Activated effector memory CD4-positive, alpha-beta T cell treated with Interleukin-2 at 50 U/mL for 16 hours (primary cell): ENCODE measurements at places on chromosomes 16 and 17.

DNA sequence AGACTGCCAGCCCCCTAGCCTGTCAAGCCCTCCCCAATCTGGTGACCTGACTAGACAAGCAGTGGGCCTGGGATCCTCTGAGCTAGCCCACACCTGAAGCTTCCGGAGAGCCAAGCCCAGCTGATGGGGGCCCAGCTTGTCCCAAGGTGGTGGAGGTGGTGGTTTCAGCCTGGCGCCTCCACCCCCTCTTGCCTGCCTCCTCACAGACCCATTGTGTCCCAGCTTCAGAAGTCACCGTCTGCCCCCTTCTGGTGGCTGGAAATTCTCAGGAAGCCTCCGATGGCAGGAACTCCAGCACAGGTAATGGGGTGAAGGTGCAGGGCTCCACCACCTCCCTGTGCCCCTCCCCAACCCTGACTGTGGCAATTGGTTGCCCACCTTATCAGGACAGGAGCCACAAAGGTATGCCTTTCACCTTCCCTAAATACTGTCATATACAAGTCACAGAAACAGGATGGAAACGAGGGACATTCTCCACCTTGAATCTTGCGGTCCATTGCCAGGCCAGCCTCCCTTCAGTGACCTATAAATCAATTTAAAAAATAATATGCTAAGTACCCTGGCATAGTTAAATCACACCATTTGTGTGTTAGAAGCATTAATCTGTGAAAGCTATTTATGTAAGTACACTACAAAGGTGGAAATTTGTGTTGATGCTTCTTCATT lies 66.0 kb upstream of the ZNF423 start:
- DNase-seq: peak; percentile 6

GRCh38 chr17:1197781-1198490 lies 18.2 kb upstream of the ABR start:
- peak; percentile 61 for DNase-seq

DNA sequence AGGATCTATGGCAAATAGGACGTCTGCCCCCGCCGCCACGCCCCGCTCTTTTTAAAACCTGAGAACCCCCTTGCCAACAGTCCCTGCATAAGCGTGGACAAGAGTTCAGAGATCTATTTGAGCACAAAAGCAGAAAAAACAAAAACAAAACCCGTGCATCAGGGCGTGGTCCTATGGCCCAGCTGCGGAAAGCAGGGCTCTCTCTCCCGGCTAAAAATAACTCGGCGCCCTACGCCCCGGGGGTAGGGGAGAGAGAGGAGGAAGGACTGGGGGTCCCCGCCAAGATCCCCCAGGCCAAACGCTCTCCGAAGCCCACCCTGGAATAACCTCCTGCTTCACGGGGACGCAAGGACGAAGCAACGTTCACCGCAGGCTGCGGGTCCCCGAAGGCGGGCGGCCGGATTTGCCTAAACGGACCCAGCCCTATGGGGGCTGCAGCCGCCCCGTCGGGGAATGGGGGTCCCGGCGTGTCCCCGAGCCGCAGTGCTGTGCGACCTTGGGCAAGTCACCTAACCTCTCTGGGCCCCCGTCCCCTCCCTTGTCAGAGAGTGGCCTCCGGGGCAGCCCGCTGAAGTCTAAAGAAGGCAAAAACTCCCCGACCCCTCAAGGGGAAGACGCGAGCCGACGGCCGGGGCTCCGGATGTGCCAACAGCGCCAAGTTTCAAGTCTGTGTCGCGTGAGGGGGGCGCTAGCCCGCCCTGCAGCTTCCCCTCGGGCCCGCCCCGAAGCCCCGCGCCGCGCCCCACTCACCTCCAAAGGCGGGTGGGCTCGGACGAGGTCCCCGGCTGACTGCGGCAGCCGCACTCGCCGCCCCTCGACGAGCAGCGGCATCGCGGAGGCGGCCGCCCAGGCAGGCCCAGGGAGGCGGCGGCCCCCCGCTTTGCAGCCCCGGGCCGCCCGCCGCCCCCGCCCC lies 477 bp downstream of the NTAN1 start:
- DNase-seq: no peak

- no peak for DNase-seq
Observed at GRCh38 chr17:1461198-1461944, 5.3 kb upstream of the CRK start.

DNA sequence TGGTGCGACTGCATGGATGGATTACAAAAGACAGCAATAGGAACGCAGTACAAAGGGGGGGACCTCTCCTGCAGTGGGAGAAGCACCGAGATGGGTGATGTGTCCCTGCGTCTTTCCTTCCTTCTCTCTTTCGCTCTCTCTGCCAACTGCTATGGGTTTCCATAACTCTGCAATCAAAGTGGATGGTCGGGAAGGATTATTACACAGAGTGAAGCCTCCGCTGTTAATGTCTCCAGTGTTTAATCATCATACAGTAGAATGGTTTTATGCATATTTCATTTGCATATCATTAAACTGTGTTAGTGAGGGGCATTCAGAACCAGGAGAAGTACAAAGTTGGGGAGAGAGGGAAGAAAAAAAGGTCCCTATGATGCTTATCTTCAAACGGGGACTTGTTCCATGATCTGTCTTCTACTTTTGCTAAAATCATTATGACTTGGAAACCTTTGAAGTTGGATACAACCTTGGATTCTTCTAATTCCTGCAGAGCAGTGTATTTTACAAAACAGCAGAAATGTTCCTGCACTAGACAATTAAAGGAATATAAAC lies 255.9 kb upstream of the PMFBP1 start:
- no peak for DNase-seq

DNA sequence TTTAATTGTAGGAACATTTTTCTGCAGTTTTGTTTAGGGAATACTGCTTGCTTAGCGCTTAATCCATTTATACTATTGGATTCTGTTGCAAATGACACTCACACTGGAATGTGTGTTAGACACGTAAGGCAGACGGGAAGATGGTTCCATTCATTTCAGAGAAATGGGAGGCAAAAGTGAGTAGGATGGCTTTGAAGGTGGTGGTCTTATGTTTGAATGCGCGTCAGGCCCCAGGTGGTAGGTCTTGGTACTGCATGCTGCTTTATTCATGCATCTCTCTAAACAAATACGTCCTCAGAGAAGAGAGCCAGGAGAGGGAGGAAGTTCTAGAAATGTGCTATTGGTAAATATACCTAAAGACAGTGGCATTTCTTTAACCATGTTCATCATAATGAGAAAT lies 997.6 kb upstream of the RBFOX1 start:
- no peak for DNase-seq

DNA sequence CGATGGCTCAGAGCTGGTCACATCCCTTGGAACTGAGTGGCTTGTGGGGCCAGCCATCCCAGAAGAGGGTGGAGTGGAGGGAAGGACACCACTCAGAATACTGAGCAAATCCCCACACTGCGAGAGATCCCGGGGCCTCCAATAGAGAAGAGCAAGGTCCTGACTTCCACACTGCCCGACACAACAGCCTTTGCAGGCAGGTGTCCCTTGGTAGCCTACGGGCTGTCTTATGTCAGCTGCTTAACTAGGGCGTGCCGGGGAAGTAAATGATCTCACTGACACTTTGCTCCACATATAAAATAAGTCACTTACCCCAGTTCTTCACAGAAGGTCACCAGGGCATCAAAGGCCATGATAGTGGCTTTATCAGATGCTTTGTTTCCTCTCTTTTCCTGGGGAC lies 16.1 kb downstream of the RECQL5 start:
- DNase-seq: no peak

DNA sequence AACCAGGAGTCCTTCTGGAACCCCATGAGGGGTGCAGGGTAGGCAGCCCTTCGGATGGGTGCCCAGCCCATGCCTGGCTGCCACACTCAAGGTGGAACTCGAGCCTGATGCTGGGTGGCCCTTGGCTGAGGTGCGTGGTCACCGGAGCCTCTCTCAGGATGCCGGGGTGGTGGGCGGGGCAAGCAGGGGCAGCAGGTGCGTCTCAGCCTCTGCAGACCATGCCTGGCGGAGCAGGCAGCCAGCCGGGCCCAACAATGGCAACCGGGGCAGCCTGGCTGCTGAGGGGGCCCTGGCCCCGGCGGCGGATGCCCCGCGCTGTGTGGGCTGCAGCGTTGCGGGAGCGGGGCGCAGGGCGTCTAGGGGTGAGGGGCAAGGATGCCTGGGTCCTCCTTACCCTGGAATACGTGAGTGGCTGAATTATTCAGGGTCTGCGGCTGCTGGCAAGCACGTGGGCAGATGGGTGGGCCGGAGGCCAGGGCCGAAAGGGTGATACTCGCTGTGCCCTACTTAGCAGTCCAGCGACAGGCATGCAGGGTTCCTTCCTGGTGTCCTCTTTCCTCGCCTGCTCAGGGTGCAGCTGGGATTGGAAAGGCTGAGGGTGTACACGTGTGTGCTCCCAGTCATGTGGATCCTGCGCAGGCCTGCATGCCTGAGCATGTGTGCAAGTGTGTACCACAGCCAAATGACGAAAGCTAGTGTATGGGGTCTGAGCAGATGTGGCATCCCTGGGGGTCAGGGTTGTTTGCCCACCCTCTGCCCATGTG lies 14.6 kb downstream of the MYO15A start:
- no peak for DNase-seq

GRCh38 chr17:68820825-68821481 lies 134.2 kb downstream of the ABCA8 start:
- no peak for DNase-seq

- DNase-seq: no peak
Observed at GRCh38 chr17:21191698-21192097, 22.3 kb downstream of the TMEM11 start.

DNA sequence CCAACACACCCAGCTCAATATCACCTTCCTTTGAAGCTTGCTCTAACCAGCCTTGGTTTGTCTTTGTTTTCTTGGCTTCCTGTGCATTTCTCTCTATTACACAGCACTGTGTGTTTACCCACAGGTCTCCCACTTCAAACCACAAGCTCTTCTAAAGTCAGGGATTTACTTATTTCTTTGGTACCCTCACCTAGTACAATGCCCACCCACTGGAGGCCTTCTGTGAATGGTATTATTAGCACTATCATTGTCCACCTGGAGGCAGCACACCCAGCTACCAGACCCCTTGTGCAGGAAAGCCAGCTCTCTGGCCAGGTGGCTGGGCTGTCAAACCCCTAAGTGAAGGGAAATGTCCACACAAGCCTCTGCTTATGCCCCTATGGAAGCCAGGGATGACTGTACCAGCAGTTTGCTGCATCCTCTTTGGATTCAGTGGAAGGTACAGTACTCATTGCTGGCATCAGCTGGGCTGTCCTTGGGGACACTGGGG lies 9.4 kb upstream of the TOP2A start:
- no peak for DNase-seq

DNA sequence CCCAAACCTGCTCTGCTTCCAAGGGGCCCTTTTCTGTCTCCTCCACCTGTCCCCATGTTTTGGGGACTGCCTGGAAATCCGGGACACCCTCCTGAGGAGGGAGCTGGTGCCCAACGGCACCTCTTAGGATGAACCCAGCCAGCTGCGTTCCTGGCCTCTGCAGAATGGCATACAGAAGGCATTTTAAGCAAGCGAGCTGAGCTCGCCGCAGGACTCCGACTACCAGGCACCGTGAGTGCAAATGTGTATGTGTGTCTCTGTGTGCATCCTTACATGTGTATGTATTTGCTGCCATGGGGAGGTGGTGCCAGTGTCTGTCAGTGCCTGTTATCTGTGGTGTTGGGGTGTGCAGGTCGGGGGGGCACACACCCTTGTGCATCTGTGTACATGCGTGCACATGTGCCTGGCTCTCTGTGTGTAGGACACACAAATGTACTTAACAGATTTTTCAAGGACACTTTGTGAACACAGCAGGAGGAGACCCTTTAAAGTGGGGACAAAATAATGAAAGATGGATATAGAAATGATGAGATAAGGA lies 39.3 kb downstream of the ABAT start:
- no peak for DNase-seq

DNA sequence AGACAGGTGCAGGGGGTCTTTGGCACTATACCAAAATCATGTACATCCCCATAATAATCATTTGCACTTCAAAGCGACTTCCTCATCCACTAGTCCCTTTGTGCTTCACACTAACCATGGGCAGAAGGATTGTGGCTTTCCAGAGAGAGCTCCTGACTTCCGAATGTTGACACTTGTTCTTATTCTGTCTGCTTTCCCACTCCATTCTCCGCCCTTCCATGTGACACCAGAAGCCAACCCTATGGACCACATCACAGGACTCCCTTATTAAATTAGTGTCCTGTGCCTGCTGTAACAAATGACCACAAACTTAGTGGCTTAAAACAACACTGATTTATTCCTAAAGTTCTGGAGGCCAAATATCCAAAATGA lies 91.6 kb downstream of the CMC2 start:
- no peak for DNase-seq

DNA sequence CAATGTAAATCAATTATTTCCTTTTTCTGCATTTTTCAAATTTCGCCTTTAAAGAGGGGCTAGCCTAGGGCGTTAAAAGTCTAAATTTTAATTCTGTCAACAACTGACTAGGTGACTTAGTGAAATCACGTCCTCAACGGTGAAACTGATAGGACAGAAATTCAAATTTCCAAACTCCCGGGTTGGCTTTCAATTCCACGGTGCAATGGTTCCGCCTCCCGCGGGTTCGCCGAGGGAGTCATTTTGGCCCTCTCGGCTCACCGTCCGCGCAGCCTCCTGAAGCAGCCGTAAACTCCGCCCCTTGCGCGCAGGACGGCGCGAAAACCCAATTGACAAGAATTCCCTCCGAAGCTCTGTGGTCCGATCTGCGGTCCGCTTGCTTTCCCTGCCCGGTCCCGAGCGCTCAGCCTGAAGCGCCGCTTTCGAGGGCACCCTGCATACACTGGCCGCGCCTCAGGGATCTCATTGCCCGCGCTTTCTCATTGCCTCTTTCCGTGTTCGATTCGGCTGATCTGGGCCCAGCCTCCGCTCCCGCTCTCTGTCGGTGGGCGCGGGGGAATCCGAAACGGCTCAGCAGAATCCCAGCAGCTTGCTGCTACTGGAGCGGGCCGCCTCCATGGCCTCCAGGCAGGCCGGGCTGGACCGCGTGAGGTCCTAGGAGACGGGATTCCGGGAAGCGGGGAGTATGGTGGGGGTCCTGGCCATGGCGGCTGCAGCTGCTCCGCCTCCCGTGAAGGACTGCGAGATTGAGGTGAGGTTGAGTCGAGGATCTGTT lies at the start of gene ATAD5:
ATAD5 (plus strand) TSS at position 304 of the 775 bp plus-strand sequence; CDS start at position 686, 382 bp downstream.
- peak; percentile 84 for DNase-seq

- peak; percentile 54 for DNase-seq
Observed at GRCh38 chr17:41340934-41341861, 9.4 kb downstream of the KRT33A start.

- no peak for DNase-seq
Observed at GRCh38 chr17:38353086-38353604, 1.5 kb downstream of the SOCS7 start.

- DNase-seq: no peak
Observed at GRCh38 chr16:54207837-54208236, 78.8 kb downstream of the IRX3 start.

DNA sequence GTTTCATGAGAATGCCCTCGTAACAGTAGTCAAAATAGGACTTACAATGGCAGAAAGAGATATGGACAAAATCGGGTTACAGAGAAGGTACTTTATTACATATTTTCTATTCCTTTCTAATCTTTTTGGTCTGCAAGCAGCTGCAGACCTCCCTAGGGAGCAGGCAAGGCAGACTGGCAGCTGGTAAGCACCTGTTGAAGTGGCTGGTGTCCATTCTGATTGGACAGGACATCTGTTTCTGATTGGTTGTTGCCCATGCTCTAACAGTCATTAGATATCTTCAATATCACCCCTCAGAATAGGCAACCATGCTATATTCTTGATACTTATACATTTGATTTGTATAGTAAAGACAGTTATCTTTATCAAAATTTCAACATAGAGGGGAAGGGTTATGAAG lies 606.3 kb downstream of the KCNJ2 start:
- DNase-seq: no peak
